ENCODE measurements at places on chromosomes 12 and 14. TPM values are rescaled to one million over a fixed set of nuclear protein-coding genes. Genes with fewer than 3 reads are reported as not detected.
A peak's percentile ranks its signal among the peaks of the same experiment; 100 is the strongest.

Gene CLECL1
- total RNA-seq = not detected

DNA sequence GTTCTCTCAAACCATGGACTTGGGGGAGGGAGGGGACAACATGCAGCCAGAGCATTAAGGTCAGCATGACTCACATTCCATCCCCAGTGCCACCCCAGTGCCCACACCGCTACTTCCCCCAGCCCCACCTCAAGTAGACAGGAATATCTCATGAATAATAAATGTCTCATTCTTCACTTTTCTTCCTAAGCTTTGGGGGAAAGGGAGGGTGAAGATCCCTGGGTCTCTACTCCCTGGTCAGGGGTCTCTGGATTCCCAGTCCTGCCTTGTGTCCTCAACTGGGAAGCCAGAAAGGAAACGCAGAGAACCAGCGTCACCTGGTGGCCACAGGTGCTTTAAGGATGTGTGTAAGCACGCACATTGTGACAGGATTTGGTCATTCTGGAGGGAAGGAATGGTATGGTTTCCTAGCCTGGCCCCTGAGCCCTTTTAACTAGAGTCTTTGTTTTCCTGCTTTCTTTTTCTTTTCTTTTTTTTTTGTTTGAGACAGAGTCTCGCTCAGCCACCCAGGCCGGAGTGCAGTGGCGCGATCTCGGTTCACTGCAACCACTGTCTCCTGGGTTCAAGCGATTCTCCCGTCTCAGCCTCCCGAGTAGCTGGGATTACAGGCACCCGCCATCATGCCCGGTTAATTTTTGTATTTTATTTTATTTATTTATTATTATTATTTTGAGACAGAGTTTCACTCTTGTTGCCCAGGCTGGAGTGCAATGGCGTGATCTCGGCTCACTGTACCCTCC is 3.4 kb downstream of the GPR84 start:
- H3K4me3 ChIP-seq = no peak overlapping the region
- H3K36me3 ChIP-seq = no peaks in the 10 kb centered on the region
- peaks cover 36% of the 10 kb centered on the region for H3K4me1 ChIP-seq

DNA sequence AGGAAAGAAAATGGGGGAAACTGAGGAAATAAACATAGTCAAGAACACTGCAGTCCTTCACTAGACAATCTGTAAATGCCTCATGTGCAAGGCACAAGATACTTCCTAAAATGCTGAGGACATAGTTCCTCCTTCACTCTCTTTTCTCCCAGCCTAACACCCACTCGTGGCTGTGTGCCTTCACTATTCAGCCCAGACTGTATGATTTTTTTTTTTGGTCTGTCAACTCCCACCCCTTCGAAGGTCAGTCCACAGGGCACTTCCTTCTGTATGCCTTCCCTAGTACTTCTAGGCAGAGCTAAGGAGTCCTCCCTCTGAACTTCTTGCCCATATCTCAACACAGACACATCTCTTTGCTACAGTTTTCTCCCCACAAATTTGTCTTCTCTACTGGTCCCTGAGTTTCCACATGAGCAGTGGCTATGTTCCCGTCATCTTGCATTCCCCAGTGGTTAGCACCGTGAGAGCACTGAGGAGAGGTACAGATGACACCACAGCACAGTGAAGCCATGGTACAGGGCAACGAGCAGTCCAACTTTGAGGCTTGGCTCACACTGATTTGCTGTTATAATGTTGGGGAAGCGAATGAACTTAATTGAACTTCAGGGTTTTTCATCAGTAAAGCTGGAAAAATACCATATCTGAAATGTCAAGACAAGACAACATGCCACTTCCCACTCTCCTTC is 24.1 kb upstream of the SYCP3 start:
- H3K27ac ChIP-seq = no peak overlapping the region
- no peak for DNase-seq
- H3K36me3 ChIP-seq = no peaks in the 10 kb centered on the region
- no peak overlapping the region for H3K4me3 ChIP-seq

DNA sequence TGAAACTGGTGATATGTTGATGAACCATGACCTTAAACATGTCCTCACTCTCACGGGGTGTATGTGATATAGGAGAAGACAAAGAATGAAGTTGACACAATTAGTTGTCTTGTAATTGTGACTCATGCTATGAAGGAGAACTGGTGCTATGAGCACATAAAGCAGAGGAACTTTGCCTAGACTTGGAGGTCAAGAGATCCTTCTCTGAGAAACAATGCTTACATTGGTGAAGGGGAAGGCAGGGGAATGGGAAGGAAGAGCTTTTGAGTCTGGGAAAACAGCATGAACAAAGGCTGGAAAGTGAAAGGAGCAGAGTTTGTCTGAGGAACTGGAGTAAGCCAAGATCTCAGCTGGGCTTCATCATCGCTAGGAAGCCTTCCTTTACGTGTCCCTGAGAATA is 83.2 kb downstream of the MYRFL start:
- no peak overlapping the region for H3K27ac ChIP-seq
- DNase-seq = peak; percentile 55
- H3K4me3 ChIP-seq = no peak overlapping the region
- no peaks in the 10 kb centered on the region for H3K36me3 ChIP-seq
- H3K27me3 ChIP-seq = no peaks in the 10 kb centered on the region

Gene SMOC1
- 10.0 TPM for total RNA-seq

GRCh38 chr14:87547536-87547935 is 445.4 kb downstream of the GALC start:
- H3K4me3 ChIP-seq = no peak overlapping the region
- no peaks in the 10 kb centered on the region for H3K4me1 ChIP-seq
- no peak for DNase-seq

DNA sequence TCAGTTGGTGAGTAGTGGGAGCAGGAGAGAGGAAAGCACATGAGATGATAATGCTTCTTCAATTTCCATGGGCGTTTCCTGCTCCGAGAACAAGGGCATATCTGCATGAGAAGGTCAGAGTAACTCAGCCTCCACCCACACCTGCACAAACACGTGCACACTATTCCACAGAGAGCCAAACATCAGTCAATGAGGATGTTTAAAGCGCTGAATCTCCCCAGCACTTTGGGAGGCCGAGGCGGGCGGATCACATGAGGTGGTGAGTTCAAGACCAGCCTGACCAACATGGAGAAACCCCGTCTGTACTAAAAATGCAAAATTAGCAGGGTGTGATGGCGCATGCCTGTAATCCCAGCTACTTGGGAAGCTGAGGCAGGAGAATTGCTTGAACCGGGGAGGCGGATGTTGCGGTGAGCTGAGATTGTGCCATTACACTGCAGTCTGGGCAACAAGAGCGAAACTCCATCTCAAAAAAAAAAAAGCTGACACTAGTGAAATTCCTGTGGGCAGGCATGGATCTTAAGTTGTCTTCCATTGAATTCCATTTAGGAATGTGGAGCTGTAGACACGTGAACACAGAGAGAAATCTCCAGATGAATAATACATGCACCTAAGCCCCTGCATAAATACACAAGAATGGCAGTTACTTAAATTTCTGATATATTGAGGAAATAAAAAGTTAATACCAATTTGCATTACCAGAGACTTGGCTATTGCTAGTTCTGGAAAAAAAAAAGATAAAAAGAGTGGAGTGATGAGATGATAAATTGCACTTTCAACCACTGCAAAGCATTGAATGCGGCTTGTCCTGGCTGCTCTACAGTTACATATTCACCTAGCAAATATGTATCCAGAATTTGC is 1097.4 kb upstream of the TMEM132C start:
- H3K27me3 ChIP-seq = no peaks in the 10 kb centered on the region
- DNase-seq = no peak

Gene ANO4
- total RNA-seq = 0.33 TPM

- no peak overlapping the region for H3K4me3 ChIP-seq
- no peaks in the 10 kb centered on the region for H3K4me1 ChIP-seq
- no peaks in the 10 kb centered on the region for H3K36me3 ChIP-seq
- H3K27ac ChIP-seq = no peak overlapping the region
Observed at GRCh38 chr12:25655702-25656101, 102.6 kb upstream of the LMNTD1 start.

DNA sequence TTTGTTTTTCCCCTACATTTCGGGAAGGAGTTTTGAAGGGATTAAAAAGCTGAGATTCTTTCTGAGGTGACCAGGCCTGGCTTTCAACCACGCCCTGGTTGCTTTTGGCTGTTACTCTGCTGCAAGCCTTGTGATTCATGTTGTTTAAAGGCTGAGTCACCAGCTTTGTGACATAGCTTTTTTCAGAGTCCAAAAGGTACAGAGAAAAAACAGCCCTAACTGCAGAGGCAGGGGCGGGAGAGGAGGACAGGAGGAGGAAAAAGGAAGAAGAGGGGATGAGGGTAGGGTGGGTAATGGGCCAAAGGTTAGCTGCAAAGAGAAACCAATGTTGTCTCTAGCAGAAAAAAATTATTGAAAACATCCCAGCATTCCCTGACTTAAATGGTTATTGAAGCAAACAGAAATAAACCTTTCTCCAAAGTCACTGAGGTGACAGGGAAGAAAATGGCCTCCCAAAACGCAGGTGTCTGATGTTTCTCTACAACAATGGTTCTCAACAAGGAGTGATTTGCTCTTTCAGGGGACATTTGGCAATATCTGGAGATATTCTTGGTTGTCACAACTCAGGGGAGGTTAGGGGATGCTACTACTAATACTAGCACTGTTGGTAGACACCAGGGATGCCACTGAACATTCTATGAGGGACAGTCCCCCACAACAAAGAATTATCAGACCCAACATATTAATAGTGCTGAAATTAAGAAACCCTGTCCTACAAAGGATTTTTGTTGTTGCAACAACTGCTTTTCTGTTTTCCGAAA is 2.1 kb upstream of the UBC start:
- no peak for DNase-seq
- no peaks in the 10 kb centered on the region for H3K27me3 ChIP-seq
- no peaks in the 10 kb centered on the region for H3K36me3 ChIP-seq
- peaks cover 40% of the 10 kb centered on the region for H3K4me1 ChIP-seq
- peak overlapping the region; percentile 98 for H3K27ac ChIP-seq

DNA sequence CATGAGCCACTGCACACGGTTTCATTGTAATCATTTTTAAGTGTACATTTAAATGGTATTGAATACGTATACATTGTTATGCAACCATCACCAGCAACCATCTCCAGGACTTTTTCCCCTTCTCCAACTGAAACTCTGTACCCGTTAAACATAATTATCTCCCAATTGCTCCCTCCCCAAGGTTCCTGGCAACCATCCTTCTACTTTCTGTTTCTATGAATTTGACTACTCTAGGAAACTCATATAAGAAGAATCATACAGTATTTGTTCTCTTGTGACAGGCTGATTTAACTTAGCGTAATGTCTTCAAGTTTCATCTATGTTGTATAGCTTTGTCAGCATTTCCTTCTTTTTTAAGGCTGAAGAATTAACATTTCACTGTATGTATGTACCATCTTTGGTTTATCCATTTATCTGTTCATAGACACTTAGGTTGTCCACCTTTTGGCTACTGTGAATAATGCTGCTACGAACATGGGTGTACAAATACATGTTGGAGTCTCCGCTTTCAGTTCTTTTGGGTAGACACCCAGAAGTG is 223.1 kb downstream of the EFCAB11 start:
- no peaks in the 10 kb centered on the region for H3K36me3 ChIP-seq
- DNase-seq = no peak
- H3K27me3 ChIP-seq = no peaks in the 10 kb centered on the region
- no peaks in the 10 kb centered on the region for H3K4me1 ChIP-seq
- H3K27ac ChIP-seq = no peak overlapping the region

- no peak overlapping the region for H3K27ac ChIP-seq
- H3K27me3 ChIP-seq = no peaks in the 10 kb centered on the region
- H3K4me1 ChIP-seq = no peaks in the 10 kb centered on the region
- no peak overlapping the region for H3K4me3 ChIP-seq
- DNase-seq = peak; percentile 11
- no peaks in the 10 kb centered on the region for H3K36me3 ChIP-seq
Observed at GRCh38 chr14:78758333-78758732, 588.2 kb downstream of the NRXN3 start.

- H3K4me1 ChIP-seq = no peaks in the 10 kb centered on the region
- H3K27me3 ChIP-seq = peaks cover 5% of the 10 kb centered on the region
- no peak for DNase-seq
- no peaks in the 10 kb centered on the region for H3K36me3 ChIP-seq
Observed at GRCh38 chr14:70281939-70282338, 77.5 kb downstream of the COX16 start.

DNA sequence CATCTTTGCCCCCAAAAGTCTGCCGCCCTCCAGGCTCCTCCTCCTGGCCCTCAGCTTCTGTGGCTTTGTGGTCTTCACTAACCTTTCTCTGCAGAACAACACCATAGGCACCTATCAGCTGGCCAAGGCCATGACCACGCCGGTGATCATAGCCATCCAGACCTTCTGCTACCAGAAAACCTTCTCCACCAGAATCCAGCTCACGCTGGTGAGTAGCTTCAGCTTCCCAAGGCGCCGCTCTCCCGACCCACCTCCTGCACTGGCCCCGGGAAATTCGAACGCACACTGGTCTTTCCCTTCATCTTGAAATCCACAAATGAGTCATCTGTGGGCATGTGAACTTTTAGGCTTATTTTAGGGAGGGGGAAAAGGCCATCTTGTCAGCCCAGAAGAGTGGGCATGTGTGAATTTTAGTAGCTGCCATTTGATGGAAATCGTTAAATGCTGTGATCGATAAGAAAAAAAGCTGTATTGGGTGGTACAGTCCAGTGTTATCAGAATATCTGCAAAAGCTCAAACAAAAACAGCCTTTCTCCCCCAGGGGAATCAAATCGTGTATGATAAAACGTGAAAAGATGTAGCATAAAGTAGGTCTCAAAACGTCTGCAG is 700 bp downstream of the SLC35E3 start:
- peak; percentile 79 for DNase-seq

- DNase-seq = no peak
- no peaks in the 10 kb centered on the region for H3K36me3 ChIP-seq
- H3K27ac ChIP-seq = no peak overlapping the region
Observed at GRCh38 chr12:94754653-94755052, 104.3 kb upstream of the TMCC3 start.

GRCh38 chr12:13981990-13982389 is 588 bp upstream of the GRIN2B start:
- no peak overlapping the region for H3K27ac ChIP-seq
- H3K4me3 ChIP-seq = peak overlapping the region; percentile 31
- H3K27me3 ChIP-seq = peaks cover 81% of the 10 kb centered on the region
- peaks cover 8% of the 10 kb centered on the region for H3K4me1 ChIP-seq

DNA sequence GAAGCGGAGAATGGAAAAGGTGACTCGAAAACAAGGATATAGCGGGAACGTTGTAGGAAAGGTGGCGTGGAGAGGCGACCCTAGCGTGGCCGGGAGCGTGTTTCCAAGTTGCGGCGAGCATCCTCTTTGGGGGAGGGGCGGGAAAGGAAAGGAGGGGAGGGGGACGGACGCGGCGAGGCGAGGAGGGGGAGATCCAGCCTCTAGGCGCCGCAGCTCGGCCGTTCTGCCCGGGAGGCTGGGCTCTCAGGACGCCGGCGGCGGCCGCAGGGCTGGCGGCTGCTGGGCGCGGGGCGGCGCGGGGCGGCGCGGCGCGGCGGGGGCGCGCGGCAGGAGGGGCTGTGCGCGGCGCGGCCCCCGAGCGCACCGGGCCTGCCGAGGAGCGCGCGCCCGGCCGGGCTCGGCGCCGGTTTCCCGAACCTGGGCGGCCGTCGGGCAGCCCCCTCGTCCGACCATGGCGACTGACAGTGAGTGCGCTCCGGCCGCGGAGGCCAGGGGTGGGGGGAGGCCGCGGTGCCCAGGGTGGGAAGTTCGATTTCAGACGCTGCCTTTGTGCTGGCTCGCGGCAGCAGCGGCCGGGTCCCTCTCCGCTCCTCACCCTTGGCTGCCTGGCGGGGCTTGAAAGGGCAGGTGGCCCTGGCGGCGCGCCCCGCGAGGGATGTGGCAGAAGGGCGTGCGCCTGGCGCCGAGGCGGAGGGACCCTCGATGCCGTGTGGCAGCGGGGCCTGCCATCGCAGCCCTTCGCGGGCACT is 50.3 kb downstream of the SNAPC1 start:
- peak; percentile 18 for DNase-seq
- H3K27ac ChIP-seq = no peak within 1 kb of the TSS
- peak within 1 kb of the TSS; percentile 80 for H3K4me3 ChIP-seq
- H3K36me3 ChIP-seq = no peaks in the 10 kb centered on the region

Data from cardiac muscle cell (in vitro differentiated cells and primary cell).